Stimulated activated memory B cell treated with anti-CD40 and anti-IgM and Interleukin-4, amounts not matched to agents 10 μg/mL and 1 μg/mL and 100 μg/mL, for 72 hours (primary cell): ENCODE measurements at places on chromosomes 5 and 9.

- no peak for ATAC-seq
Observed at GRCh38 chr5:136155761-136156160, 23.1 kb downstream of the SMAD5 start.

DNA sequence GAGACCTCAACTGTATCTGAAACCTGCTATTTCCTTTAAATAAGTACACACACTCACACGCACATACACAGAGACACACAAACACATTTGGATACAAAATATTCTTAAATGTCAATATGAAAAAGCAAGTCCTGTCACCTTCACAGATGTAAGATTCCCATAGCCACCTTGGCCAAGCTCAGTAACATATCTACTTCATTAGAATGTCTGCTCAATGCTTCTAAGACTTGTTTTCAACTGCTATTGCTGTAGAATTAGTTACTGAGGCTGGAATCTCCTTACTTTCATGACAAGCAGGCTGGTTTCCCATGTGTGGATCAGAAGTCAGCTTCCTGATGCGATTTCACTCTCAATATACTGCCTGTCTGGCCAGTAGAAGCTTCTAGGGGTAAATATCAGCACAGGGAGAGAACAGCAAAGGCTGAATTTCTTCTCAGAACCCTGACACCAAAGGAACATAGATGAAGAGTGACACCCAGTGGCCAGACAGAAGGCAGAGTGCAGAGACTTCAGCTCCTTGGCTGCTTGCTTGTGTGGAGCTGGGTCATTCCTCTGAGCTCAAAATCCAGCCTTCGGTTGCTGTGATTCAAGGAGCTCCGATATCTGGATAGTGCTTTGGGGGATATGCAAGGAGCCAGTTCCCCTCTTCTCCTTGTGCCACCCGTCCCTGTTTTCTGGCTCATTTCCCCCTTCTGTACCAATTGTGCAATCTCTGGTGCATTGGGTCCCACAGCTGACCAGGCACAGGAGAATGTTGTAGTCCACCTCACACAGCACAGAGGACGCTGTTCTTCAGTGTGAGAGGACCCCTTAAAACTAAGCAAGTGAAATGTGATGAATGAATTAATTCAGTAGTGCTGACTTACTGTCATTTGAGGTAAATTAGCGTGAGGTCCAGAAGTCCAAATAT, 26.6 kb upstream of the ABLIM3 start:
- ATAC-seq = peak; percentile 84

GRCh38 chr9:117437283-117437682, 22.4 kb upstream of the ASTN2 start:
- no peak for ATAC-seq

- ATAC-seq = no peak
Observed at GRCh38 chr5:125486634-125487033, 740.2 kb upstream of the ZNF608 start.

DNA sequence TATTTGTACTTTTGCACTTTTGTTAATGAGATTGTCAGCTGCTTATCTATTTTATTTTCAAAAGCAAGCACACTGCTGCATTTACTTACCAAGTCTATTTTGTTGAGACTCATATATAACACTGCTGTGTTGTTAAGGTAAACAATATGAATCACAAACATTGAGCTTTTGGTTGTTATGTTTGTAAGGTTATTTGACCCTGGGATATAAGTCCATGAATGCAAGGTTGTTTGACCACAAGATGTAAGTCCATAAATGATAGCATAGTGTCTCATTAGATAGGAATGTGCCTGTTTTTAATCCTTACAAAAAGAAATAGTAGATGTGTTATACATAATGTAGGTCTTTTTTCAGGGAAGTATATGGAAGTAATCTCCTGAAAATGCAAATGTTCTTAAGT, 845.9 kb downstream of the CDH9 start:
- no peak for ATAC-seq

- ATAC-seq = no peak
Observed at GRCh38 chr5:55218967-55219366, 8.1 kb downstream of the MCIDAS start.

- ATAC-seq = no peak
Observed at GRCh38 chr5:21159510-21160059, 1171.6 kb upstream of the CDH18 start.

DNA sequence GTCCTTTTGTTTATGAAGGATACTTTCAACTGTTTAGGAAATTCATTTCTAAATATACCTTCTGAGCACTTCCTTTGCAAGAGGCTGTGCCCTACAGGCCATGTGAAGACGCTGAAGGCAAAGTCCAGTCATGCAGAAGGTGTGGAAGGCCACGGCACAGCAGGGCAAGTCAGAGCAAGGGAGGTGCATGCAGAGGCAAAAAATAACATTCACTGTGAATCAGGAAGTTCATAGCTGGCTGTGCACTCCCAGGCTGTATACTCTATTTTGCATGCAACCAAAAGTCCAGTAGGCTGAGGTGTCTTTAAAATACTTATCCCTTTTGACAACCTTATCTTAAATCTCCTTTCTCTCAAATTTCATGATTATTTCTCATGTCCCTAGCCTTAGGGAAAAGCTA, 50.3 kb downstream of the GNAQ start:
- ATAC-seq = no peak

- no peak for ATAC-seq
Observed at GRCh38 chr5:53411388-53411787, 69.0 kb upstream of the FST start.

DNA sequence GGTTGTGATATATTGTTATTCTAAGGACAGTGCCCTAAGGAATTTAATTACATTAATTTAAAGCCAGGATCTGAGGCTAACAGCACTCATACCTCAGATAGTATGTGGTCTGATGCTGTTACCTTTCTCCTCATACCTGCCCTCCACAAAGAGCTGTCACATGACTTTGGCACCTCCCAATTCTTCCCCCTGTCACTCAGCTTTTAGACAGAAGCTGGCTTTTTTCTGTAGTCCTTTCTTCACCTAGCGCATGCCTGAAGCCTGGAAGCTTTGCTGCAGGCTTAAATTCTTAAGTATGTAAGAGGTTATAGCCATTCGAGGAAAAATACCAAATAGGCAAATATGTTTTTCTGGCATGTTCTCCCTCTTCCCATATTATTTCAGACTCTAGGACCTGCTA, 61.0 kb upstream of the ADAMTS19 start:
- ATAC-seq = no peak
